ENCODE measurements at places on chromosomes 4 and X. TPM values are rescaled to one million over a fixed set of nuclear protein-coding genes. Genes with fewer than 3 reads are reported as not detected.

Gene CPZ
- 14.5 TPM for total RNA-seq

Gene PPP4R3C
- total RNA-seq, result not detected

Gene GPR119
- total RNA-seq, result not detected

Gene MAGEA2B
- not detected for total RNA-seq

Gene TMSB15B
- total RNA-seq, result 2.7 TPM

Gene CXXC4
- 0.09 TPM for total RNA-seq

Gene MAGEB2
- total RNA-seq, result not detected

Gene SCFD2
- 27.4 TPM for total RNA-seq

Gene INTS6L
- 3.6 TPM for total RNA-seq

Gene OPRPN
- total RNA-seq, result not detected

Gene TMEM31
- 0.14 TPM for total RNA-seq

Gene LGI2
- not detected for total RNA-seq

Gene PABPC4L
- 1.5 TPM for total RNA-seq

Gene RAB41
- total RNA-seq, result not detected

Gene KIAA1210
- total RNA-seq, result not detected

Gene MAGEC2
- total RNA-seq, result 0.14 TPM

Gene CSAG3
- total RNA-seq, result not detected

Gene HAND2
- total RNA-seq, result 79.9 TPM

Gene EXOC1L
- not detected for total RNA-seq

Gene SLC10A4
- total RNA-seq, result not detected

Gene VCX3B
- not detected for total RNA-seq

Gene RRH
- total RNA-seq, result 0.09 TPM

Gene NDP
- 0.28 TPM for total RNA-seq

Gene TCEAL5
- not detected for total RNA-seq

Gene TCEAL2
- total RNA-seq, result 0.28 TPM

Gene PLP1
- total RNA-seq, result 0.18 TPM

Gene GAGE12H
- not detected for total RNA-seq

Gene CCDC160
- total RNA-seq, result under 0.01 TPM

Gene TMPRSS11F
- total RNA-seq, result not detected

Gene FAM9C
- total RNA-seq, result under 0.01 TPM

Gene MAGEC1
- under 0.01 TPM for total RNA-seq

Gene F9
- not detected for total RNA-seq

Gene OCIAD2
- 18.2 TPM for total RNA-seq

Gene CHIC1
- 7.5 TPM for total RNA-seq
